ENCODE measurements at places on chromosomes 7 and 10. TPM values are rescaled to one million over a fixed set of nuclear protein-coding genes. Genes with fewer than 3 reads are reported as not detected.

DNA sequence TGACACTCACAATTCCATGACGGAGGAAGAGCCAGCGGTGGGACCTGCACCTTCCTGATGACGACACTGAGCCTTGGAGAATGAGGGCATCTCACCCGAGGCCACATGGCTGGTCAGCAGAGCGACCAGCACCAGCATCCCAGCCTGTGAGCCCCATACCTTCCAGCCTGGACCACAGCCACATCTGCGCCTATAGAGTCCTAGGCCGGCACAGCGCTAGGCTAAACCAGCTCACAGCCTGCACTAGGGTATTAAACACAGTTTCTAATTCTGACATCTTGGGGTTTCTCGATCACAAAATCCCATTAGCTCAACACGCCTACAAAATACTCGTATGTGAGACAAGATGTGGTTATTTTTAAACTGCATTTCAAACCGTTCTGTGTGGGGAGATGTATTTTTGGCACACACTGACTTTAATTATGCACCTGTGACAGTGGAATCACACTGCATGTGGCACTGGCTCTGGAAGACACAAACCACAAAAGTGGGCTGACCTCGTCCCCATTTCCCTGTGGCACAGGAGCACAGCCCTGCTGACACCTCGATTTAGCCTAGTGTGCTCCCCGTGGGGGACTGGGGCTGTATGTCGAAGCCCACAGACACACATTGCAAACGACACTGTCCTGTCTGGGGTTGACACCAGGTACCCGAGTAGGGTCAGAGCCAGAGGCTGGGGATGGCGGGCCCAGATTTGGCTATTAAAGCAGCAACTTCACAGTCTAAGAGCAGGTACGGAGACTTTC, 32.5 kb downstream of the CPXM2 start:
- DNase-seq, result no peak

GRCh38 chr7:135353832-135354231, 120.2 kb downstream of the STRA8 start:
- no peak for DNase-seq

DNA sequence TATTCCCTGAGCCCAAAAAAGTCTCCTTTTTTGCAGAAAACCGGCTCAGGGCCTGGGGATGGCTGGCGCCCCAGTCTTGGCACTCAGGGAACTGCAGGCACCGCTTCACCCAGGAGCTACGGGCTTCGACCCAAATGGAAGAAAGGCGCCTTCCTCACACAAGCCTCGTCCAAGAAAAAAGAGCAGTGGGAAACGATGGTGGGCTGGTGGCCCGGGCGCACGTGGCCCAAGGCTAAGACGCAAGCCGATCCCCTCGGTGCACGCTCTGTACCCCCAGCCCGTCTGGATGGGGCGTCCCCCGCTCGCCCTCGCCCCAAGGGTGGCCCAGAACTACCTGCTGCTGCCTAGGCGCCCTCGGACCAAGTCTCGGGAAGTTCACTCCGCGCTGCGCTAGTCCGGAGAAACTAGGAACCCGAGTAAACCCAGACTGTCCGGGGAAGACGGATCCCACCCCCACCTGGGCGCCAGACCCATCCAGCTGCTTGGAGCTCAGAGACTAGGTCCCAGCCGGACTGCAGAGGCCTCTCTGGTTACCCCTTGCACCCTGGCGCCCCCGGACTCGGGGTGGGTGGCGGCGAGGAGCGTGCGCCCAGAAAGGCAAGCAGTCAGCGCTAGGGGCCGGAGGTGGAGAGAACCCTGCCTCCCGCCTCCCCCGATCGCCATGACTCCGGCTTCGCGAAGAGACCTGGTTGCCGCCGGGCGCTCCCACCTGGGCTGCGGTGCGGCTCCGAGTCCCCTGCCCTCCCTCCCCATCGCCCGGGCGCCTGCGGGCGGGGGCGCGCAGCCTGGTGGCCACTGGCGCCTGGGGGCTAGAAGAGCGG, 76.4 kb downstream of the CALN1 start:
- no peak for DNase-seq

Gene SPDYE5
- total RNA-seq, result not detected

Gene RASA4
- total RNA-seq, result 58.5 TPM

Gene MICU1
- total RNA-seq, result 19.9 TPM

DNA sequence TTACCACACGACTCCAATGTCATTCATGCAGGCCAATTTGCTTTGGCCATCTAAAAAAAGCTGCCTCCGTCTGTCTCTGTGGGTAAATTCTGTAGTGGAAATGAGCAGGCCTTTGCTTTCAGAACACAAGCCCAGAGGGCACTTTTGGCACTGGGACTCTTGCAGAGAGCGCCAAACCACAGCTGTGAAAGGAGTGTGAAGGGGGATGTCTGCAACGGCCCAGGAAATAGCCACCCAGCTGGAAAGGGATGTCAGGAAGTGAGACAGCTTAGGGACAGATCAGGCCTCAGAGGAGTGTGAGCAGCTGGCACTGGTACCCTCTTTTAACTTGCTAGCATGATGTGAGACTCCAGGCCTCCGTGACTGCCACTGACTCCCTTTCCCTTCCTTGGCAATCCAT, 152.4 kb downstream of the DKK1 start:
- DNase-seq, result no peak

Gene SPDYE2
- total RNA-seq, result 0.21 TPM

DNA sequence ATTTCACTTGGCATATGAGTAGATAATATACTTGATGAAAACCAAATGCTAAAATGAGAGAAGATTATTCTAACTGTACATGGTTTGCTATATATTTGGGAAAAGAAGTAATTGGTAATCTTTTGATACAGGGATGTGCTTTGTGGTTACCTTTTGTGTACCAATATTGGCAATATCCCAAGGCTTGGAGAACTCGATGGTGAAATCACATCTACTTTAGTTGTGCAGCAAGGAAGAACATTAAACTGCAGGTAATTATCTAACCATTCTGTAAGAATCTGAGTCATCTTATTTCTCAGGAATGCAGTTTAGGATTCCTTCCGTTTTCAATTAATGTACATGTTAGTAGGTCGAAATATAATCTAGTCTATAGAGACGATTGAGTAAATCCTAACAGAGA, 64.1 kb downstream of the SRI start:
- no peak for DNase-seq

DNA sequence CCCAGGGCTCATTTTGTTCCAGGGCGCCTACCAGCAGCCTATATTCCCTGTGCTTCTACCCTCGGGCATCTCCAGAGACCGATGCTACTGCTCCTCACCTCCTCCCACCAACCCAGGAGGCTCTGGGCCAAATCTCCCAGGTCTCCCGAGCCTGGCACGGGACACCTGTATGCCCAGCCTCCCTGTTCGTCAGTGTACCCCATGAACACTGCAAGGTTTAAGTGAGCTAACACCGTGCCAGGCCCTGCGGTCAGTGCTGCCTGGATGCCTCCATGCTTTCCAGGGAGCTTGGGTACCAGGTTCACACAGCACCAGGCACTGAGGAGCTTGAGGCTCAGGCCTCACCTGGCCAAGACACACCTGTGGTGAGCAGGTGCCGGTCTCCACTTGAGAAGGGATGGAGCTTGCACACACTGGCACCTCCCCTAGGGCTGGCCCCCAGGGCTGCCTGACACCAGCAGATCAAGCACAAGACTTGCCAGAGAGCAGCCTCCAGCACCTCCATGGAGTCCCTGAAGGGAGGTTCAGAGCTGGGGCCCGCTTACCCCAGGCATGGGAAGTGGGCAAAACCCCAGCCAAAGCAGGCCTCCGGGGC, 80.3 kb downstream of the FAM53B start:
- DNase-seq, result no peak

Gene ADAM22
- 2.0 TPM for total RNA-seq

- no peak for DNase-seq
These were observed 27.8 kb downstream of the HIBADH start for GRCh38 chr7:27634671-27635493.

DNA sequence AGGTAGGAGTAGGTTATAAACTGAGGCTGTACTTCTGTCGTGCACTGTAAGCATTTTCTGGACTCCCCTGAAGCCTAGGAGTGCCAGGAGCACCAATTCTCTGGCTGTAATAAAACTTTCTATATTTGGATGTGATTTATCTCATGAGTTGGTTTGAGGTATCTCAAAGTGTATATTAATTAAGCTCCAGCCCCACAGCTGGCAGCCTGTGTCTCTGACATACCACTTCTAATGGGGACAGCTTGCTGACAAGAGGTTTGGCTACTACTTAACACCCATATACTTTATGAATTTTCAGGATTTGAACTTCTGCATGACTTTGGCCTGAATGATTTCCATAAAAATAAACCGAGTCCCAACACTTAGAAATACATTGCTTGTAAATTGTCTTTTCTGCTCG, 35.2 kb downstream of the CFAP58 start:
- DNase-seq, result no peak

GRCh38 chr10:110643035-110643652, 992 bp upstream of the RBM20 start:
- no peak for DNase-seq

Gene MEST
- 4.6 TPM for total RNA-seq

Gene LRRC17
- total RNA-seq, result not detected

All from T-helper 17 cell (primary cell).